ENCODE measurements at places on chromosomes 6 and 20. TPM values are rescaled to one million over a fixed set of nuclear protein-coding genes. Genes with fewer than 3 reads are reported as not detected.
A peak's percentile ranks its signal among the peaks of the same experiment; 100 is the strongest.

GRCh38 chr6:29142309-29142708 is 28.4 kb upstream of the OR2J2 start:
- no peak for ATAC-seq

GRCh38 chr20:62544505-62545055 is 68.8 kb upstream of the GATA5 start:
- ATAC-seq: no peak

GRCh38 chr20:18909254-18909653 is 95.7 kb downstream of the SCP2D1 start:
- ATAC-seq: peak; percentile 68

DNA sequence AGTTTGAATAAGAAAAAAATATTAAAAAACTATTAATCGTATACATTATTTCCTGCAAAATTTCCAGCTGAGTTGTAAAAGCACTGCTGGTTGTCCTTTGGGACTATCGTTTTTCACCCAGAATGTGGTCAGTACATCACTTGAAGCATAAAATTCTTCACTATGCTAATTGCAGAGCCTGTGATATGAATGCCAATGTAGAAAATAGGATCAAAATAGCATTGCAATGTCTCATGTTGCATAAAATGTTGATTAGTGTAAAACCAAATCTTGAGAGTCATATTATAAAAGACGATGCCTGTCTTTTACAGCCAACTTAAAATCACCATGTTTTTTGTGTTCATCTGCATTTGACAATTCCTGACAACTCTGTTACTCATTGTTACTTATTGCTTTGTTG is 207.7 kb downstream of the MMUT start:
- ATAC-seq: peak; percentile 77

DNA sequence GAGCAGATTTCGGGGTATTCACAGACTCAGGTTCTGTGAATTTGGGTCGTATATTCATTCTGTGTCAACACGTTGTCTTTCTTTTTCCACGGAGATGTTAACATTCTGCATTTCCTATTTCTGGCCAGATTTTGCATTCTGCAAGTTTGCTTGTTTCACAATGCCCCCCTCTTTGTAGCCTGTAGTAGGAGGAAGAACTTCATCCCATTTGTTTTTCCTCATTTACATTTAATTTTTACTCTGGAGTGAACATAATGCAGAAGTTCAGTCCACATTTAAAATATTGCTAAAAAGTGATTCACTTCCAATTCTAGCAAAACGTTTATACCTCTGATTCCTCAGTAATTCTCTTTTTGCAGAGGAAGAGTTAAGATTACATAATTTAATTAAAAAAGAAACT is 12.9 kb downstream of the TAGAP start:
- ATAC-seq: no peak

DNA sequence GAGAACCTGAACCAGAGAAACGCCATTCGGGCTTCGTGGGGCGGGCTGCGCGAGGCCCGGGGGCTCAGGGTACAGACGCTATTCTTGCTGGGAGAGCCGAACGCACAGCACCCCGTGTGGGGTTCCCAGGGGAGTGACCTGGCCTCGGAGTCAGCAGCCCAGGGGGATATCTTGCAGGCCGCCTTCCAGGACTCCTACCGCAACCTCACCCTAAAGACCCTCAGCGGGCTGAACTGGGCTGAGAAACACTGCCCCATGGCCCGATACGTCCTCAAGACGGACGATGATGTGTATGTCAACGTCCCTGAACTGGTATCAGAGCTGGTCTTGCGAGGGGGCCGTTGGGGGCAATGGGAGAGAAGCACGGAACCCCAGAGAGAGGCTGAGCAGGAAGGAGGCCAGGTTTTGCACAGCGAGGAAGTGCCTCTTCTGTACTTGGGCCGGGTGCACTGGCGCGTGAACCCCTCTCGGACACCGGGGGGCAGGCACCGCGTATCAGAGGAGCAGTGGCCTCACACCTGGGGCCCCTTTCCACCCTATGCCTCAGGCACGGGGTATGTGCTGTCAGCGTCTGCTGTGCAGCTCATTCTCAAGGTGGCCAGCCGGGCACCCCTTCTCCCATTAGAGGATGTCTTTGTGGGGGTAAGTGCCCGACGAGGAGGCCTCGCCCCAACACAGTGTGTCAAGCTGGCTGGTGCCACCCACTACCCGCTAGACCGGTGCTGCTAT is 904 bp downstream of the B3GALT4 start:
- ATAC-seq: no peak

- no peak for ATAC-seq
Observed at GRCh38 chr20:8645326-8645725, 423.6 kb upstream of the PLCB4 start.

DNA sequence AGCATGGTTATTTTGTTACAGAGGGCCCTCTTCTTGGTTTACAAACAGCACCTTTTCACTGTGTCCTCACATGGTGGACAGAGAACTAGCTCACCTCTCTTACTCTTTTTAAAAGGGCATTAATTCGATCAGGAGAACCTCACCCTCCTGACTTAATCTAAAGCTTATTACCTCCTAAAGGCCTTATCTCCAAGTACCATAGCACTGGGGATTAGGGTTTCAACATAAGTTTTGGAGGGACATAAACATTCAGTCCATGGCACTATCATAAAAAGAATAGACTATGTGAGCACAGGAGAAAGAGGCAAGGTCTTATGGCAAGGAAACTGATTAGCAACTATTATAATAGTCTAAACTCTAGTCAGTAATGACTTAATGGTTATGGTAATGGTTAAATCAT is 736.2 kb upstream of the ADGRB3 start:
- no peak for ATAC-seq

DNA sequence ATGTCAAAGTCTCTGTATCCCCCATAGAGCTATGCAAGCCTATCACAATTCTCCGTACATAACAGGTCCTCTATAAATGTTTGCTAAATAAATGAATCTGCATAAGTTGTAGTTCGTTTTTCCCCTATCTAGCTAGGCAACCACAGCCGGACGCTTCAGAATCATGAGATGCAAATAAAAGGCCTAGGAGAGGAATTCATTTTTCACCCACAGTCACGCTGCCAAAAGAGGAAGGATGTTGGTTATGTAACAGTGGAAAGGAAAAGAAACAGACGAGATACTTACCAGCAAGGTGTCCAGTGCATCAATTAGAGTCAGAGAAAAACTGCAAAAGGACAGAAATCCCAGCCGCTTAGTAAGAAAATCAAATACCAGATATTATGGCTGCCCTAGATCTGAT is 2.4 kb downstream of the EDEM2 start:
- ATAC-seq: no peak

DNA sequence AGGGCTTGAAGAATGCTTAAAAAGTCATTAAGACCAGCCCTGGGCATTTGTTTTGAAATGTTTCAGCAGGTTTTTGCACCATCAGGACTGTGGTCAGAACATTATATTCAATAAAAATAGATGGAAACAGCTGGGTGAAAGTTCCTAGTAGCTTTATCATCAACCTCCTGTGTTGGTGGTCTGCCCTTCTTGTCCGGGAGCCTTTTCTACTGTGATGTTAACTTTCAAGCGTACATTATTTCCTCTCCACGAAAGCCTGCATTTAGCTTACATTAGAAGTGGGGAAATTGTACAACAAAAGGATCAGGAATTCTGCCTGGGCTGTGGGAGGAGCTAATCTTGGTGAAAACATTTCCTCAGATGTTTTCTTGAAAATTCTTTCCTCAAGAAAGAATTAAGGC is 71.1 kb downstream of the LAMA4 start:
- no peak for ATAC-seq

- no peak for ATAC-seq
Observed at GRCh38 chr6:160137130-160137988, 15.7 kb downstream of the SLC22A1 start.

GRCh38 chr20:35275741-35276251 is 2.1 kb downstream of the MMP24OS start:
- no peak for ATAC-seq

GRCh38 chr20:62134735-62135231 is 8.4 kb downstream of the PSMA7 start:
- ATAC-seq: peak; percentile 2

GRCh38 chr6:167906899-167907298 is 80.2 kb downstream of the AFDN start:
- peak; percentile 86 for ATAC-seq

DNA sequence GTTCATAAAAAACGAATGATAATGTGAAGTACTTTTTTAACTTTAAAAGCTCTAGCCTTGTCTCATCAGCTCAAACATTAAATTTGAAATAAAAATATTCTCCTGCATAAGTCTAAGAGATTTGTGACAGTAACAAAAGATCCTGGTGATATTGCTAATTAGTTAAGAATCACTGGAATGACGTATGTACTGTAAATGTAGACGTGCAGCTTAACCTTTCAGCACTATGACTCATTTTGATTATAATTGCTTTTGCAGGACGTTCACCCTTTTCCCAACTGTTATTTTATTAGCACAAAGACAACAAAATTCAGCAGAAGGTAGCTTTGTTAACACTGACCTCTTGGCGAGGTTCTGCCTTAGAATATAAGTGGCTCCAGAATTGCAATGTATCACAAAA is 68.6 kb downstream of the TENT5A start:
- peak; percentile 62 for ATAC-seq

DNA sequence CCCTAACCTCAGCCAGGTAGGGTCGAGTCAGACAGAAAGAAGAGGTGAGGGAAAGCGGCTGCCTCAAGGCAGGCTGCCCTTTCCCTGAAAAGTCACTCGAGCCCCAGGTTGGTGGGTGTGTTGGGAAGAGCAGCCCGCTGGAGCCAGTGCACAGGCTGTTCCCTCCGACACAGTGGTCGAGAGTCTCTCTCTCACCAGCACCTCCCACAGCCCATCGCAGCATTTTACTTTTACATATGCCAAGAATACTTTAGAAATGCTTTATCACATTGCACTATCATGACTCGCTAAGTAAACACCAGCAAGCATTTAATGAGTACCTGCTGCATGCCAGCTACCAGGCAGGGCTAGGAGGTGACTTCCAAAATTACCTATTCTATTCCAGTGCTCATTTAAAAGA is 1.7 kb downstream of the PRPH2 start:
- ATAC-seq: no peak

DNA sequence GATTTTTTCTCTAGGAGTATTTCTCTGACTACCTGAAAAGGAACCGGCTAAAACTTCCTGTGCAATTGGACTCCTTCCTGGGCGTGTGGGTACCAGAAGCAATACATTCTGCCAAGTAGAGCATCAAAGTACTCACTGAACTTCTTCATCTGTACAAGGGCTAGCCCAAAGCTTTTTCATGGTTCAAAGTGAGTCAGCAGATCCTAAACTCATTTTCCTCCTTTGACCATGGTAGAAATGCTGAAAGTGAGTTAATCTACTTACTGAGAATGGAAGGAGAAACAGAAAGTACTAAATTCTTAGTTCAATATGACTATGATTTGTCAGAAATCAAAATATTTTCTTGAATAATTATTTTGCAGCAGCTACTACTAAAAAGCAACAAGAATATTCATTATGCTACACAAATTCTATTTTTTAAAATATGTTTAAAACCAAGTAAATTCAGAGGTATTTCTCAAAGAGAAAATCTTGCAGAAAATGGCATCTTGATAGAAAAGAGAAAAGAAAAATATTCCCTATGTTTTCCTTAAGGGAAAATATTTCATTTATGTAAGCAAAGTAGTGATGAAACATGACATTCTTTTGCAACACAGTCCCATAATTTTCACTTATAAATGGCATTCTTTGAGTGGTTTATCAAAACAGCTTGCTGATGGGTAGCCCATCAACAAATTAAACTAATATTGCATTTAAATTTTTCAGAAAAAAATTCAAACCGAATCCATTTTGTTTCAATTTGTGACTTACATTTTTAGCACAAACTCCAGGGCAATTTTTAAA is 3.7 kb upstream of the BEND6 start:
- no peak for ATAC-seq

GRCh38 chr6:151320140-151320539 is 71.2 kb downstream of the ZBTB2 start:
- no peak for ATAC-seq

DNA sequence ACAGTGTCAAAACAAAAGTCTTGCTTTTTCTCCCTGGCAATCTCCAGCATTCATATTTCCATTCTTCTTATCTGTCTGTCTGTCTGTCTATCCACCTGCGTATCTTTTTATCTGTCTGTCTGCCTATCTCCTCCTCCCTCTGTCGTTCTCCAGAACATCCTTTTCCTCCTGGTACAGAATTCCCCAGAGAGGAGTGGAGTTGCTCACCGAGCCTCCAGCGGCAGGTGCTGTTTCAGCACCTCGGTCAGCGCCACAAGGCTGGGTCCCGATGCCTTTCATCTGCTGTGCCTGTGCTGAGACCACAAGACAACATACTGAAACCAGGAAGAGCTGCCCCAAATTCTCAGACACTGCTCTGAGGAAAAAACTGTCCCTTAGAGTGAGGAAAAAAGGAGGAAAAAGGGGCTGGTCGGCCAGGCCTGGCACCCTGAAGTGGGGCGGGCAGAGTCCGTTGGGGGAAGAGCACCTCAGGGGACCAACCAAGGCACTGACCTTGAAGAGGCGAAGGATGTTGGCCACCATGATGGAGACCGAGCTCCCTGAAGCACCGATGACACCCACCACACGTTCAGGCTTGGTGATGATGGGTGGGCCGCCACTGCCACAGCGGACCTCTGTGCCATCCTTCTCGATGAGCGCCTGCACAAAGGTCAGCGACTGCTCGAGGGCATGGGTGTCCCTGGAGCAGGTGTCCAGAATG is 13.3 kb downstream of the GRM4 start:
- ATAC-seq: peak; percentile 49

Gene SMIM8
- 17.3 TPM for total RNA-seq

Gene CDKAL1
- 23.2 TPM for total RNA-seq

Gene PACSIN1
- total RNA-seq: 3.6 TPM

Gene NHSL1
- 3.4 TPM for total RNA-seq

Gene LRP11
- 25.5 TPM for total RNA-seq

Gene ISM1
- total RNA-seq: 17.9 TPM

Gene RIPOR2
- total RNA-seq: 20.4 TPM

Gene C6orf58
- total RNA-seq: 0.43 TPM

Gene OVOL2
- not detected for total RNA-seq

Gene GSTA4
- total RNA-seq: 148 TPM

Gene THBS2
- total RNA-seq: 1.6 TPM

Gene HCRTR2
- total RNA-seq: 0.27 TPM

Gene TGM2
- total RNA-seq: 1.1 TPM

Gene LKAAEAR1
- not detected for total RNA-seq
